ENCODE measurements at places on chromosomes 12 and 14.
A peak's percentile ranks its signal among the peaks of the same experiment; 100 is the strongest.

DNA sequence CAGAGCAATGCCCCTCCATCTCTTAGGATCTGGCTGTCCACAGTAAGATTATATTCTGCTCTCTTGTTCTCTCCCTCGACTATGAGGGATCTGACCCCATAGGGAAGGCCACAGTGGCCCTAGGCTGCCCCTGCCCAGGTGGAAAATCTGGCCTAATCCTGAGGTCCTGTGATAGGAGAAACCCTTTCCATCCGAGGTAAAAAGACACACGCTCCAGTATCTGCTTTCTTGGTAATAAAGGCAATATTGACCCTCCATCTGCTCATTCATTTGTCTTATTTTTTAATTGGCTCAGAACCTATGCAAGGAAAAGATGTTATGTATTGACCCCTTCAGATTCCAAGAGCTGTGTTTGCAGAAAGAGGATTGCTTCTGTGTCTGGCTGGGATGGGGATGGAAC is 9.7 kb downstream of the KRT76 start:
- no peak for DNase-seq

- DNase-seq = no peak
These were observed 27.2 kb downstream of the HIGD1C start for GRCh38 chr12:50979369-50980052.

- DNase-seq = peak; percentile 65
These were observed 36.8 kb upstream of the G2E3 start for GRCh38 chr14:30521899-30522736.

- no peak for DNase-seq
These were observed 16.2 kb downstream of the FBXO33 start for GRCh38 chr14:39416072-39416471.

DNA sequence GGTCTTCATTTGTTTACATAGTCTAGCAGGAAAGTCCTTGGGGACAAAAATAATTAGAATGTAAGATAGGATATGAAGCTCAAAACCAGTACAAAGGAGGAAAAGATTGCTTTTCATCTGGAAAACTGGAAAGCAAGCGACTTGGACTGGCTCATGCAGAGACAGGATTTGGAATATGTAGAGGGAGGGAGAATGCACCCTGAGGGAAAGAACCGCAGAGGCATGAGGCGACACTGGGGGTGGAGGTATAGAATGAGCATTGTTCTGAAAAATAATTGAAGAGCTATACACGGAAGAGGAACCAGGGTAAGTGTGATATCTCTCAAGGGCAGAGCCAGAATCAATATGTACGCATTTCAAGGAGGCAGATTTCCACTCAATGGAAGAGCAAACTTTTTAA is 85.5 kb downstream of the PLEKHG3 start:
- DNase-seq = no peak

DNA sequence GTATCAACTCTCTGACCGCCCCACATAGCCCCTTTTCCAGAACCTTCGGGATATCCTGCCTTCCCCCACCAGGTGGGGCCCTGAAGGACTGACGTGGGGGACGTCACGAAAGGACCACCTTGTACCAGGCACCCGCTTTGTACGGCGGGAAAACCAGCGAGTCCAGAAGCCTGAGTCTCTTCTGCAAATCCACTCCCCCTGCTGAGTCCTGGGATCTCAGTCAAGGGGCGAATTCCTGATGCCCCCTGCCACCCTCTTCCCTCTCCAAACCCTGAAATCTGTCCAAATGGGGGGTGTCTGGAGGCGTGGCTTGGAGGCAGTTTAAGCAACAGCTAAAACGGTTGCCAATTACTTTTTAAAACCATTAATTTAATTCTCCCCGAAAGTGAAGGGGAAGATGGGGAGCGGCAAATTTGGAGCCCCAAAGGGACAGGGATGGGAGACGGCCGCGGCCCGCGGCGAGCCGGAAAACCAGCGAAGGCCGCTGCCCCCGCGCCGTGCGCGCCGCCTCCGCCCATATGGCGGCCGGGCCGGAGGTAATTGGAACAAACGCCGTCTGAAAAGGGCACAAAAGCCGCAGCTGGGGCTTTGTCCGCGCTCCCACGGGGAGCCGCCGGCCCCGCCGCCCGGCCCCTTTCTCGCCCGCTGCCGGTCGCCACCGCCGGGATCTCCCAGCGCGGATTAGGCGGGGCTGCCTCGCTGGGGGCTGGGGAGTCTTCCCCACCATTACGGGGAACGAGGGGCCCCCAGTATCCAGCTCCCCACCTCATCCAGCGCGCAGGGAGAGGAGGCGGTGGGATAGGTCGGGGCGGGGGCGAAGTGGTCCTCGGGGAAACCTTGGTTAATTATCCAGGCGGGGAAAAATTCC is 6.6 kb downstream of the LHX5 start:
- no peak for DNase-seq

DNA sequence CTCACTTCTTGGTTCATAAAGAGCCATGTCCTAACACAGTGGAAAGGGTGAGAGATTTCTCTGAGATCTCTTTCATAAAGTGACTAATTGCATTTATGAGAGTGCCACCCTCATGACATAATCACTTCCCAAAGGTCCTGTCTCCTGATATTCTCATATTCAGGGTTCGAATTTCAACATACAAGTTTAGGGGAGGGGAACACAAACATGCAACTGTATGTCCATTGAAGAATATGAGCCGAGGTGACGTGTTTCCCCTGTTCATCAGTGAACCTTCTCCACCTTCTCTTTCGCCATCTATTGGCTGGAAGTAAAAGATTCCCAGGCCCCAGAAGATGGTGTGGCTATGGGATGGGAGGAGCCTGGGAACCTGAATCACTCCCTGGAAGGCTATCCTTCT is 354.2 kb upstream of the ATP2B1 start:
- DNase-seq = no peak

- DNase-seq = no peak
These were observed 425.8 kb upstream of the FOXG1 start for GRCh38 chr14:28340816-28341215.

- no peak for DNase-seq
These were observed 69.9 kb downstream of the PLXNC1 start for GRCh38 chr12:94218233-94218632.

DNA sequence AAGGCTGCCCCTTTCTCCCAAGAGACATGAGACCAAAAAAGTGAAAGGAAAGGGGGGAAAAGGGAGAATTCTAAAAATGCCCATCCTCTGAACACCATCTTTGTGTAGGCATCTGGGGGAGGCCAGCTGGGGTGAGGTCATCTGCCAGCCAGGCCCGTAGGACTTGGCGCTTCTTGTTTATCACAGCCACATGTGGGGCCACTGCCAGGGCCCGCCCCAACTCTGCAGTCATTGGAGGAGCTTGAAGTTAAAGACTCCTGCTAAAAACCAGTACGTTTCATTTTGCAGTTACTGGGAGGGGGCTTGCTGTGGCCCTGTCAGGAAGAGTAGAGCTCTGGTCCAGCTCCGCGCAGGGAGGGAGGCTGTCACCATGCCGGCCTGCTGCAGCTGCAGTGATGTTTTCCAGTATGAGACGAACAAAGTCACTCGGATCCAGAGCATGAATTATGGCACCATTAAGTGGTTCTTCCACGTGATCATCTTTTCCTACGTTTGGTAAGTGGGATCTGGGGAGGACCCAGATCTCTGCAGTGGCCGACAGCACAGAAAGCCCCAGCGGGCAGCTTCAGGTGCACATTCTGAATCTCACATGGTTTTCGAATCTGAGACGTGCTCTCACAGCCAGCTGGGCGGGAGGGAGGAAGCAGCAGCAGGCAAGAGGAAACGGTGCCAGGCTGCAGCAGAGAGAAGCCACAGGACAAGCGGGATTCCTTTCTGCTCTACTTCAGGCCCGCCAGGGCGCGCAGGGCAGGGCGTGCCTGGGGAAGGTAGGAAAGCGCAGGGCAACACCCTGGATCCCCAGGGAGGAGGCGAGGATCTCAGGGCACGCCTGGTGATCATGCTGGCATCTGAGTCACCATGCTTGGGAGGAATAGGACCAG is at the start of gene P2RX7:
Gene P2RX7 (plus strand): TSS at position 276 of the 881 bp plus-strand sequence. CDS start 95 bp downstream, at position 371.
- DNase-seq = peak; percentile 66

DNA sequence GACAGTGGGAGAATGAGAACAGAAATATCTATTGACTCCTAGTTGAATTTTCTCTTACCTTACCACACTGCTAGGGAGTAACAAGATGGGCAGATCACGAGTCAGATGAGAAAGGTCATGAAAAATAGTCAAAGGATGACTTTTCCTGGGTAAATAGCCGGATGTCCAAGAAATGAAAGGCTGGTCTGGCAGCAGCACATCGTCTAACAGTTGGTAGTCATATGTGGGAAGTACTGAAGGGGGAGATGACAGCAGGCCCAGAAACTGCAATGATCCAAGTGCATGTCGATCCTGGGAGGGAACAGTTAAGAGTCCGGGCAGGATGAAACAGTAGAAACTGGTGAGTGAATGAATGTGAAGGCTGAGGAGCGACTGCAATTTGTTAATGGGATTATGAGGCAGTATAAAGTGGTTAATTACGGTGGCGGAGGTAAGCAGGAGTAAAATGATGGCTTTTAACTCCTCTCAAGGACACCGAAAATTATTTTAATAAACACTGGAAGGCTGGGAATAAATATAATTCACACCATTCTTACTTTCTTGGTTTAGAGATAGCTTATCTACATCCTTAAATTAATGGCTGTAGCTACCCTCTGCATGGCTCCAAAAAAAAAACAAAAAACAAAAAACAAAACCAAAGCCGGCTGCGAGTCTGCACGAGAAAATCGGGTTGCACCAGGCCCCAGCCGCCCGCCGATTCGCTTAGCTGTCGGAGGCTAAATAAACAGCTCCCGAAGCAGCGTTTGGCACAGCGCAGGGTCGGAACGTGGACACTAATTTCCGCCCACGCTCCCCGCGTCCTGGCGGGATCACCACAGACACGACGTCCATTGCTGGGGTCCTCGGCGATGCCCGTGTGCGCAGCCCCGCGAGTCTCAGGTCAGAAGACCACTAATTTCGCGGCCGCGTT is 1.0 kb upstream of the ERC1 start:
- DNase-seq = peak; percentile 83

GRCh38 chr12:442235-442884 is 17.4 kb upstream of the B4GALNT3 start:
- DNase-seq = peak; percentile 55

DNA sequence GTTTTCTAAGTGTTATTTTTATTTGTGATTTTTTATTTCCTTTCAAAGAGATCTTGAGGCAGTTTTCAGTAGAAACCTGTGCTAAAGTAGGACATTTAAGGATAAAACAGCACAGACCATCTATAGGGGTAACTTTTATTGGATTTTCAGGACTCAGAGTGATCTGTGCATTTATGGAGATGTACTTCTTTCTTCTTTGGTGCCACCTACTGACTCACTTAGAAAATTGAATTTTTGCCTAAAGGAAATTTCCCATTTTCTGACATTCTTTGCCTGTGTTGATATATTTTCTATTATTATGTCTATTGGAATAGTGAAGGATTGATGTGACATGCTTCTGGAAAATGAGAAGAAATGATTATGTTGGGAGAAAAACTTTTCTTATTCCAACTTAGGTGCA is 113.0 kb downstream of the UNC79 start:
- DNase-seq = peak; percentile 51

DNA sequence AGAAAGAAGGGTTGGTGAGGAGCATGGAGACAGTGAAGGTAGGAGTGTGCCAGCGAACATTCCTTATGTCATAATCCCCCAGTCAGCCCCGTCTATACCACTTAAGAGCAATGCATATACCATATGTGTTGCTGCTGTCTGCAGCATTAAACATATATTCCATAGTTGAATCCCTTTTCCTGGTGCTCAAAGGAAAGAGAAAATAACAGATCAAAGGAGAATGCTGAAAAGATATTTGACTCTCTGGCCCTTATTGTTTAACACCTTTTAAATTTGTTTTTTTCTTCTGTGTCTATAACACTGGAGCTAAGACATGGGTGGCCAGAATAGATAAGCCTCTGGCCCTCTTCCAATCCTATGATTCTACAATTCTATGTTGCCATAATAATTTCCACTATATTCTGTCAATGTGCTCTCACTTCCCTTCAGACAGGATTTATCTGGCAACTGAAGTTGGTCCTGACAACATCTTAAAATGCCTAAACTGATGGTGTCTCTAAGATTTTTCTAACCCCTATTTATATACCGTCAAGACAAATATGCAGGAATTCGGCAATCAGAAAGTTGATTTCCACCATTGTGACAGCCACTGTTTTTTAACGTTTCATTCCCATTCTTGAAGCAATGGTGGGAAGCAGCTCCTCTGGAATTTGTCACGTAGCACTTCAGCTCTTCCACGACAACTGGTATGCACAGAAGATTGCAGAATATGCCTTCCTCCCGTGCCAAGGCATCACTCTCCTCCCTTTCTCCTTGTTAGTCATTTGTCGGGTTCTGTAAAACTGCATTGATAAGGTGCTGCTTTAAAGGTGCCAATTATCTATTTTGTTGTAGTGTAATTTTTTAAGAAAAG is 204.7 kb downstream of the BCAT1 start:
- DNase-seq = no peak

- no peak for DNase-seq
These were observed 23.9 kb upstream of the AICDA start for GRCh38 chr12:8636581-8636980.

DNA sequence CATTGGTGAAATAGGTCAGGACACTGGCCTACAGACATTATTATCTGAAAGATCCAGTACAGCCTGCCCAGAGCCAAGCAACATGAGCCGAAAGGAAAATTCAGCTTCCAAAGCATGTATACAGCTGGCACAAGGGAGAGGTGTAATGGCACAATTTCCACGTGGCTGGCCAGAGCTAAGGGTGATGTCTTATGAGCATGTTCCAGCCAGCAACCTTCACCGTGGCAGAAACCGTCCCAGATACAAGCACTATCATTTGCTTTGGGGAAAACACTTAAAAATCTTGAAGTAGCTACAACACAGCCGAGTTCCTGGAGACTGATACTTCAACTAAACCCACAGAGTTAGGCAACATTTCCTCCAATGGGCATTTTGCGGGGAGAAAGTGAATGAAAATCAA is 44.5 kb downstream of the CORO1C start:
- DNase-seq = no peak

GRCh38 chr12:4899364-4899763 is 10.3 kb upstream of the KCNA1 start:
- no peak for DNase-seq

DNA sequence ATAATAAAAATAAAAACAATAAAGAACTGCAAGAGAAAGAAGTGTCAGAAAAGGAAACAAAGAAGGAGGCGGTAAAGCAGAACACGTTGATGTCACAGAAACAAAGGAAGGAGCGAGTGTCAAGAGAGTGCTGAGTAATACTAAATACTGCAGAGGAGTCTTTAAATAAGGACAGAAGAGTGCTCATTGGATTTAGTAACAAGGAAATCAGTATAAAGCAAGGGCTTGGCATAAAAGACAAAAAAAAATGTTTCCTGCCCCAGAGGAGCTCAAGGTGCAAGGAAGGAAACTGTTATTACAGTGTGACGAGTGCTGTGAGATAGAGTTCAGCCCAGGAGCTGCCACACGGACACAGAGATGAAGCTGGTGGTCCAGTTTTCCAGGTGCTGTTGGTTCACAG is 8.4 kb upstream of the TUBA1A start:
- DNase-seq = no peak

DNA sequence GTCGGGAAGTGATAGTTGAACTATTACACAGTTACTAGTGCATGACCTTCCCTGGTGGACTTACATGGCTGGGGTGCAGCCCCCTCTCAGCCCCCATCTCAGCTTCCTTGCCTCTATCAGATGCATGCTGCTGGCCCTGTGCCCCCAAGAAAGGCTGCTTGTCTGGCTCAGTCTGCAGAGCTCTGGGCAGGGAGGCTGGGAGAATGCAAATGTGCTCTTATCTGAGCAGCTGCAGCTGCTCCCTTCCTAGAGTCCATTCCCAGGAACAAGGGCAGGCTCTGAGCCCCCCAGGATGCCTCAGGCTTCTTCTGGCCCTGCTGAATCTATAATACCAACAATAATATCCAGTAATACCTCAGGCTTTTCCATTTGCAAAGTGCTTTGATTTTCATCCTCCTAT is 218.1 kb upstream of the SRRM4 start:
- no peak for DNase-seq

Data from cardiac fibroblast (primary cell).